AML-193 (cell line): ENCODE measurements at places on chromosomes 3 and 15.

DNA sequence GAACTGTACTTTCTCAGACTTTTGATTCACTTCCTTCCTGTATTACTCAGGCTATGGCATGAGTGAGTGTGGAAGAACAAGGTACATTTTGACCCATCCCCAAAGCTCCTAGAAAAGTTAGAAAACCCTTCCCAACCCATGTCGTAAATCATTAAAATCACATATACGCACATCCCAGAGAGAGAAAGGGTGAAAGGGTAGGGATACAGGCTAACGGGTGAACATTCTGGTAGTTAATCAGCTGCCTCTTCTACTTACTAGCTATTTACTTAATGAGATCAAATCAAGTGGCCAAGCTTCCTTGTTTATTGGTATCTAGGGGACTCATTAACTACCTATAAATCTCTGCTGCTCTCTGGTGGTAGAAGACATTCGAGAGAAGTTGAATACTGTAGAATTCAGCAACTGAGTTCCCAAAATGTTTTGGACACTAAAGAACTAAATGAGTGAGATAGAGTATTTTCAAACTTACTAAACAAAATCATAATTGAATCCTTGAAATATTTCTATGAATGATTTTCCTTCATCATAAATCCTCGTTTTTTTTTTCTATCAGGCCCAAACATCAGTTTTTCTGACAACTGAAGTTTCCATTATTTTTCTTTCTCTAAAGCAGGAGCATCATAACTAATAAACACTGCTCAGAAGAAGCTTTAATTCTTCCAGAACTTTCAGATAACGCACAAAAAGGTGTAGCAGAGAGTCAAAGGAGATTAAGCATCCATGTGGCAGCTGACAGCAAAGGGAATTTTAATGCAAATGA is 124.2 kb downstream of the IMPG2 start:
- no peak for DNase-seq

DNA sequence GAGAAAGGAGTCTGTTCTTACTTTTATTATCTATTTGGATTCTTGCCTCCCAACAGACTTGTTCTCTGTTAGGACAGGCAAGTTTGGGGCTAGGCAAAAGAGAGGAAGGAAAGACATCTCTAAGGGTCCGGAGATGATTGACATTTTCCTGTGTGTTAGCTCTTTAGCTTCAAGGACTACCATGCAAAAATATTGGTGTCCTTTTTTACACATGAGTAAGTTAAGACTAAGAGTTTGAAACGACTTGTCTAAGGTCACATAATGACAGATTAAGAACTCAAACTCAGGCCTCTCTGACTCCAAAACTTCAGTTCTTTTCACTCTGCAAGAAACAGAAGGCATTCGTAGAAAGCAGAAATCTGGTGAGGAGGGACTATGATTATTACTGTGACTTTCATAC is 5.9 kb downstream of the LMCD1 start:
- DNase-seq: no peak

DNA sequence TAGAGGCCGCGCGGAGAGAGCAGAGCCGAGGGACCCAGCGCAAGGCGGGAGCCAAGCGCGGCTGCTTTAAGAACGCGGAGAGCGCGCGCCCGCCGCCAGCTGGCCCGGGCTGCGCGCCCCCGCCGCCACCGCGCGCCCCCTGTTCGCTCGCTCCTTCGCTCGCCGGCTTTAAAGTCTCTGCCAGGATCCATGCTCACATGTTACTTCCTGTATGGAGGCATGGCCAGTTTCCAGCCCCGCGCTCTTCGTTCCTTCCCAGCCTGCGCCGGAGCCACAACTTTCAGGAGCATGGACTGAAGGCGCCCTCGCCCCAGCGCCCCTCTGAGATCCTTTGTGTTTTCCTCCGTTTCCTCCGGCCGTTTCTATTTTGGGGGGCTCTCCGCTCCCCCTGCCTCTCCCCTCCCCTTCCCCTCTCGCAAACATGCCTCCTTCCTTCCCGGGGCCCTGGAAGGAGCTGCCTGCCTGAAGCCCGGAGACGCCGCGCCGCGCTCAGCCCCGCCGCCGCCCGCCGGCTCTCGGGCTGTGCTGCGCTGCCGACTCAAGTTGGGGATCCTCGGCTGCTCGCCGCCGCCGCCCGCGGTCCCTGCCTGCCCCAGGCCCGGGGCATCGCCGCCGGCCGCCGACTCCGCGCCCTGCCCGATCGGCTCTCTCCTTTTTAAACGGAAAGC is at the start of gene PTPRG:
TSS of gene PTPRG (plus strand) at position 198 of the 668 bp plus-strand sequence. CDS start 717 bp downstream, outside the sequence.
- DNase-seq: no peak

DNA sequence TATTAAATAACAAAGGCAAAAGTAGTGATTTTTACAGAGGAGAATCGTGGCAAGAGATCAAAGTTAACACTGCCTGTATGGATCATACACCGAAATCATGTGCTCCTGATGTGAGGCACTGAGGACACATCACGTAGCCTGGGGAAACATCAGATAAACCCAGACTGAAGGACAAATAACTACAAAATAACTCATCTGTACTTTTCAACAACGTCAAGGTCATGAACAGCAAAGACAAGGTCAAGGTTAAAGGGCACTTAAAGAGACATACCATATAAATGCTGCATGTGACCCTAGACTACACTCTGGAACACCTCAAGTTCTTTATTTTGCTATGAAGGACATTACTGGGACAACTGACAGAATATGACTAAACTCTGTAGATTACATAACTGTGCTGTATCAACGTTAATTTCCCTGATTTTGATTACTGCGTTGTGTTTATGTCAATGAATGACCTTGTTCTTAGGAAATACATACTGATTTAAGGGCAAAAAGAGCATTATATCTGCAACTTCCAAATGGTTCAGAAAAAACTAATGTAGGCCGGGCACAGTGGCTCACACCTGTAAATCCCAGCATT is 48.1 kb downstream of the CHSY1 start:
- no peak for DNase-seq

DNA sequence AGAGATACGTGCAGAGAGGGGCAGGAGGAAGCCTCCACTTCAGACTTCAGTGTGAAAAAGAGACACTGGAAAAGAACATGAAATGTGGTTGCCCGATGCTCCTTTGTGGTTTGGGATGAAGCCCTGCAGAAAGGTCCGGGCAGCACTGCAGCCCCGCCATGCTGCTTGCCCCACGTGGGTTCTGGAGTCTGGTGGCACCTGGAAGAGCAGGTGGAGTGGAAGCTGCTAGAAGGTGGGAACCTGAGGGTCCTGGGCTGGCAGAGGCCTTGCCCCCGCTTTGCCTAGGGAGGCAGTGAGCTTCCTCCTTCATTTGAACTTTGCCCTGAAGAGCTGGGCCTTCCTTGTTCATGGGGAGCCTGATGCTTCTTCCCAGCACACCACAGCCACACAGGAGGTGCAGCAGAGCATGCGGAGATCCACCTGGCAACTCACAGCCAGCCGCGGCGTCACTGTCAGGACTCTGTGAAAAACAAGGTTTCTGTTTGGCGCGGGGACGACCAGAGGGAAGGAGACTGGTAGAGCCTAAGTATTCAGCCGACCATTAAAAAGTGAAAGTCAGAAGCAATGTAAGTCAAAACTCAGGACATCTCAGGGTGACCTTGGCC is 59.0 kb downstream of the APBA2 start:
- DNase-seq: no peak

DNA sequence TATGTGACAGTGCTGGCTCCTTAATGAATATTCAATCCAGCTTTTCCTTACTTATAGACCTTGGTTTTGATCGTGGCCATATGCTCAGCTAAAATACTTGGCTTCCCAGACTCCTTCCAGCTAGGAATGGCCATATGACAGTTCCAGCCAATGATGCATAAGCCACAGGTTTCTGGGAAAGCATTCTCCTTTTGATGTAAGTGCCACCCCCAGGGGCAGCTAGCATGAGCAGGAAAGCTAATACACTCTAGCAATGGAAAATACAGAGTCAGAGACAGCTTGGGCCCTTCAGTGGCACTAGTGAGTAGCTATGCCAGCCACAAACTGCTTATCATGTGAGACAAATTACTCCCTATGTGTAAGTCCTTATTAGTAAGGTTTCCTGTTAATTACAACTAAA is 26.7 kb downstream of the TBC1D2B start:
- no peak for DNase-seq
